ENCODE measurements at places on chromosomes 7 and 10.

- no peak for DNase-seq
Measured at GRCh38 chr10:73789659-73790055, 4.3 kb downstream of the ZSWIM8 start.

- DNase-seq: peak; percentile 70
Measured at GRCh38 chr10:84179059-84179710, 5.6 kb downstream of the GPR15LG start.

GRCh38 chr10:50993771-50994251 lies 80.5 kb upstream of the PRKG1 start:
- peak; percentile 40 for DNase-seq

DNA sequence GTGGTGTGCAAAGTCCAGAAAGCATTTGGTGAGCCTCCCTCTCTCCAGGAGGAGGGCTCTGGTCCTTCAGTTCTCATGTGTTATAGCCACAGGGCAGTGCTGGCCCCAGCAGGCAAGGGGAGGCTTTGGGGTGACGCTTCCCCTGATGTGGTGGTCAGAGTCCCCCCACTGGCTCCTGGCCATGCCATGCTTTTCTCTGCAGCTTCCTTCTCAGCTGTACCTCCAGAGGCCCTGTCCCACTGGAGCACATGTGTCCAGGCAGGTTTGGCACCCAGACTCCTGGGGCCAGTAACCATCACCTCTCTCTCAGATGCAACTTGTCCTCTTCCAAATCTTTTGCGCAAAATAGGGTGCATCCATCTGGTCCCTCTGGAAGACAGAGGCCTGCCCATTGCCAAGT lies 233.0 kb upstream of the ZNF32 start:
- no peak for DNase-seq

- no peak for DNase-seq
Measured at GRCh38 chr7:102101926-102102325, 184.7 kb upstream of the SH2B2 start.

GRCh38 chr10:27490807-27491206 lies 13.3 kb upstream of the RAB18 start:
- DNase-seq: no peak

DNA sequence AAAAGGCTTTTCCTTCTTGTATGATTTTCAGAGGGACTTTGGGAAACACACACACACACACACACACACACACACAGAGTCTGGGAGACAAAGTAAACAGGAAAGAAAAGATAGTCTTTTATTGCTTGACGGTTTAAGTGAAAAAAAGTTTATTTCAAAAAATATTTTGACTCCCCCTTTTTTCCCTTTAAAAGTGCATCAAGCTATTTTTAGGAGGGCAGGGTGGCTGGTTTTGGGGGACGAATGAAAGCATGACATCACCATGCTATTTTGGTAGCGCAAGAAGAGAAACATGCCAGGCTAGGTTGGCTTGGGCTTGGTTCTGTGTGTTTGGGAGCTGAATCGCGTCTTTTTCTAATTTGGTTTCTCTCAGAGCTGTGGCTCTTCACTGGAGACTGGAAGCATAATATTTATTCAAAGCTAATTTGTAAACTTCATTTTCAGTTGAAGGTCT lies 129.2 kb downstream of the BAMBI start:
- peak; percentile 46 for DNase-seq

DNA sequence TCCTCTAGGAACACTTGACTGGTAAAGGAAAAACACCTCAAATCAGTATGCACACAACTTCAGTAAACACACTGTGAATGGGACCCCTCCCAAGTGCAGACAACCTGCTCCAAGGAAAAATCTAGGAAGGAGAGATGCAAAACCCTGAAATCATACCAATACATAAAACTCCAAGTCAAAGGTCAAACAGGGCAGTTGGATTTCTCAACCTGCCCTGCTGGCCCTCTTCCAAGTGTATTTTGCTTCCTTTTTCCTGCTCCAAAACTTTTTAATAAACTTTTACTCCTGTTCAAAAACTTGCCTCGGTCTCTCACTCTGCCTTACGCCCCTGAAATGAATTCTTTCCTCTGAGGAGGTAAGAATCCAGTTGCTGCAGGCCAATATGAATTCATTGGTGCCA lies 665.1 kb downstream of the SORCS1 start:
- DNase-seq: no peak

DNA sequence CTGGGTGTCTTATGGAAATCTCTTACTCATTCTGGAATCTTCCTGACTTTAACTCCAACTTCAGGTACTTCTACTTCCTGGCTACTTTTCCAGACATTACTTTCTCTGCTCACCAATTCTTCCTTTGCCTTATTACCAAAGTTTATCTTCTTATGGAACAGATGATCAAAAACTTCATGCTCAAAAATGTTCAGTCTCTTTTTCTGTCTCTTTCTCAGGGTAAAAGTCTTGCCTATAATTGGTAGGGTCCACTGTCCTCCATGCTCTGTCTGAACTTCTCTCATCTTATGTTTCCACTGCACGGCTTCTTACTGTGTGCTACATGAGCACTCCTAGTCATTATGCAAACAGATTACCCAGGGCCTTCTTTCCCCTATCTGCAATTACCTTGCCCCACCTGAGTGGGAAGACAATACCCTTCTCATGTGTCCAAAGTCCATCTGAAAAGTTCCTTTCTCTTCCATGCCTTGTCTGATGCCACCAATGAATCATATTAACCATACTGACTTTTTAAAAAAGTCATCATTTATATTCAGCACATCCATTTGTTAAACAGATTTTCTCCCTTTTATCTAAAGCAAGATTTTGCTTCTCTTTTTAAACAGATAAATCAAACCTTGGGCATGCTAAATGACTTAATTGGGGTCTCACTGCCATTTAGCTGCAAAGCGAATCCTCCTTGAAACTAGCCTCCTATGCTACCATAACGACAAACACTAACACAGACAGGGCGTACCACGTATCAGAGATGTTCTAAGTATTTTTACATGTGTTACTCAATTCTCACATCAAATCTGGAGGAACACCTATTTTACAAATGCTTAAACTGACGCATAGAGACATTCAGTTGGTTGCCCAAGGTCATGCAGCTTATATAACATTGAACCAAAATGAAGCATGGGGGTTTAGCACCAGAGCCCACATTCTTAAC lies 48.8 kb downstream of the SEMA3C start:
- DNase-seq: no peak

DNA sequence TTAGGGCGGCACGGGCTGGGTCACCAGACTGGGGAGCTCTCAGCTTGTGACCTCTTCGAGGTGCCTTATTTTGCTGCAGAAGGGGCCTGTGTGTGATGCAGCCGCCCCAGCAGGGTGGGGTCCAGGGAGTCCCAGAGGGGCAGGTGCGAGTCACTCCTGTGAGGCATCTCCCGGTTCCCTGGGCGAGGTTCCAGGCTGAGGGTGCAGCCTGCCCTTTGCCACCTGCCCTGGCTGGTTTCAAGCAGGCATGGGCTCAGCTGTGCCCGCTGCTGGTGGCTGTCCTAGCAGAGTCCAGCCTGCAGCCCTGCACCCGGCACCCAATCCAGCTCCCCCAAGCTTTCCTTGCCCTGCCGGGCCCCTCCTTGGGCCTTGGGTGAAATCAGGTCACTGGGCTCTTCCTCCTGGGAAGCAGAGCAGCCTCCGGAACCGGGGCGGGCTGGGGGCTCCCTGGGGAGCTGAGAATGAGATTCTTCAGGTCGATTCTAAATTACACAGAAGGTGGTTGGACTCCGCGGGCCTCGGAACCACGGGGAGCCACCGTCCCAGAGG lies 64.8 kb downstream of the PWWP2B start:
- DNase-seq: no peak

DNA sequence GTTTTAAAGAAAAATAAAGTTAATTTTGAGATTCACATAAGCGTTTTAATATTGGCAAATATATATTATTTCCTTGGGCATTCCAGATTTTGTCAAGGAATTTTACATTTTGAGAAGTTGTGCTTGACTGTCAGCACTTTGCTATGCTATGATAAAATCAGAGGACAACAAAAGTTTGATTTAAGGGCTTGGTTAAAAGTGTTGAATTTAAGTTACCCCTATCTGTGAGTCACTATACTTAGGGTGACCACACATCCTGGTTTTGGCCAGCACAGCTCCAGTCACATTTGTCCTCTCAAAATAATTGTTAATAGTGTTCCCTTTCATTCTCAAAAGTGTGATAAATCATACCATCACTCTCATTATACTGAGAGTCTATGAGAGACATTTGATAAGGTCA lies 34.2 kb upstream of the ANK3 start:
- no peak for DNase-seq

GRCh38 chr7:156090988-156091387 lies 278.7 kb upstream of the SHH start:
- DNase-seq: no peak

- no peak for DNase-seq
Measured at GRCh38 chr10:71289421-71290130, 29.5 kb upstream of the SLC29A3 start.

Measured in tongue (tissue), 3 donors.